ENCODE measurements at places on chromosomes 2 and 18. TPM values are rescaled to one million over a fixed set of nuclear protein-coding genes. Genes with fewer than 3 reads are reported as not detected.
A peak's percentile ranks its signal among the peaks of the same experiment; 100 is the strongest.

DNA sequence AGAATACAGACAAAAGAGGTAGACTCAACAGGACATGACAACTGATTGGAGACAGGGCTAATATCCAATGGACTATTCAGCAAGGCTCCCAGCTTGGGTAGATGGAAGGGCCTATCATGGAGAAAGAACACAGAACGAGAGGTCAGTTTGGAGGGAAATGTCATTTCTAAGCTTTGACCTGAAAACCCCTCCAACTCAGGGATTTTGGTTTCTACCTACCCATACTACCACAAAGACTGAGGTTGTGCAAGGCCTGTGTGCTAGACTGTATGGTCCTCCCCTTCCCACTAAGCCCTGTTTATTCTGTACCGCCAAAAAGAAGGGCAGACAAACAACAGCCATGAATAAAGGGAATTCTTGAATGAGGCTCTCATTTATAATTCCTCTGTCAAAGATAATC lies 288.9 kb downstream of the ZNF385B start:
- H3K27me3 ChIP-seq: no peaks in the 10 kb centered on the region
- no peak overlapping the region for H3K27ac ChIP-seq
- no peaks in the 10 kb centered on the region for H3K4me1 ChIP-seq

The GALNT13 gene
- total RNA-seq: 0.42 TPM

- H3K4me3 ChIP-seq: no peak overlapping the region
- H3K27ac ChIP-seq: no peak overlapping the region
- no peaks in the 10 kb centered on the region for H3K4me1 ChIP-seq
- no peak for DNase-seq
- no peaks in the 10 kb centered on the region for H3K36me3 ChIP-seq
- no peaks in the 10 kb centered on the region for H3K27me3 ChIP-seq
These were observed 42.1 kb upstream of the TTC39C start for GRCh38 chr18:23972453-23972852.

The UGT1A9 gene
- not detected for total RNA-seq

- no peaks in the 10 kb centered on the region for H3K27me3 ChIP-seq
- DNase-seq: no peak
- H3K36me3 ChIP-seq: peaks cover 57% of the 10 kb centered on the region
- peaks cover 23% of the 10 kb centered on the region for H3K4me1 ChIP-seq
- no peak overlapping the region for H3K27ac ChIP-seq
These were observed 132.2 kb downstream of the SMAD7 start for GRCh38 chr18:48818329-48819254.

The SCYGR4 gene
- total RNA-seq: not detected

GRCh38 chr2:165369131-165369897 lies 100.2 kb upstream of the CSRNP3 start:
- H3K4me1 ChIP-seq: no peaks in the 10 kb centered on the region
- no peaks in the 10 kb centered on the region for H3K36me3 ChIP-seq
- no peaks in the 10 kb centered on the region for H3K27me3 ChIP-seq
- no peak overlapping the region for H3K27ac ChIP-seq
- no peak for DNase-seq
- no peak overlapping the region for H3K4me3 ChIP-seq

- H3K36me3 ChIP-seq: no peaks in the 10 kb centered on the region
- no peak overlapping the region for H3K27ac ChIP-seq
- DNase-seq: no peak
- H3K27me3 ChIP-seq: no peaks in the 10 kb centered on the region
These were observed 309.9 kb upstream of the PKDCC start for GRCh38 chr2:41737888-41738287.

DNA sequence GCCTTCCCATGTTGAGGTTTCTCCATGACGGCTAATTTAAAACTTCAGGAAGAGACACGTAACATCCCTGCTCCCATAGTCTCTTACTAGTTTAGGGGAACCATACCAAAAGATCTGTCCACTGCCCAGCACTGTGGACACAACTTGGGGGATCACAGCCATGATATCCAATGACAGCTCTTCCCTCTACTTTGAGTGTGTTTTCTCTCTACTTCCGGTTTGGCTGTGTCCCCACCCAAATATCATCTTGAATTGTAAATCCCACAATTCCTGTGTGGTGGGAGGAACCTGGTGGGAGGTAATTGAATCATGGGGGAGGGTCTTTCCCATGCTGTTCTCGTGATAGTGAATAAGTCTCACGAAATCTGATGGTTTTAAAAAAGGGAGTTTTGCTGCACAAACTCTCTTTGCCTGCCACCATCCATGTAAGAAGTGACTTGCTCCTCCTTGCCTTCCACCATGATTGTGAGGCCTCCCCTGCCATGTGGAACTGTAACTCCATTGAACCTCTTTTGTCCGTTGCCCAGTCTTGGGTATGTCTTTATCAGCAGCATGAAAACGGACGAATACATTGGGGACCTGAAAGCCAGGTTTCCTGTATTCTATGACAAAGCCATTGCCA lies 1.6 kb upstream of the MGAT4A start:
- H3K4me3 ChIP-seq: peak overlapping the region; percentile 97
- H3K27me3 ChIP-seq: no peaks in the 10 kb centered on the region

The SLC23A3 gene
- 0.33 TPM for total RNA-seq

The SPP2 gene
- not detected for total RNA-seq

GRCh38 chr2:187316040-187316439 lies 132.0 kb downstream of the CALCRL start:
- no peaks in the 10 kb centered on the region for H3K36me3 ChIP-seq
- no peaks in the 10 kb centered on the region for H3K4me1 ChIP-seq
- H3K27me3 ChIP-seq: no peaks in the 10 kb centered on the region
- no peak overlapping the region for H3K27ac ChIP-seq
- no peak for DNase-seq

DNA sequence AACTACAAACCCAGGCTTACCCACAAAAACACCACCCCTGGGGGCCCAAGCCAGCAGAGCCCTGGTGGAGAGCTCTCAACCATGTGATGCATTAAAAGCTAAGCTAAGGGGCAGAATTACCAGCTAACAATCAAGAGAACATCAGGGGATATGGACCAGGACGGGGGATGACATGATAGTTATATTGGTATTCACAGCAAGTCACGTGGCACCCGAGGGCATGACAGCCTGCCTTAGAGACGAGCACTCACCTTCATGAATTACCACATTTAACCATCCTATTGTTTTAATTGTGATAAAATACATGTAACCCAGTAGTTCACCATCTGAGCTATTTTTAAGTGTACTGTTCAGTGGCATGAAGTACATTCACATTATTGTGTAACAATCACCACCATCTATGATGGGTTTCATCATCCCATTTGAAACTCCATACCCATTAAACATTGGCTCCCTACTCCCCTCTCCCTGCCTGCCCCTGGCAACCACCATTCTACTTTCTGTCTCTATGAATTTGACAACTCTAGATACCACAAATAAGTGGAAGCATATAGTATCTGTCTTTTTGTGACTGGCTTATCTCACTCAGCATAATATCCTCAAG lies 245.6 kb downstream of the ANAPC1 start:
- no peak overlapping the region for H3K4me3 ChIP-seq
- H3K27me3 ChIP-seq: no peaks in the 10 kb centered on the region
- H3K27ac ChIP-seq: no peak overlapping the region
- no peak for DNase-seq

- DNase-seq: no peak
- H3K27me3 ChIP-seq: no peaks in the 10 kb centered on the region
- H3K36me3 ChIP-seq: no peaks in the 10 kb centered on the region
- H3K4me1 ChIP-seq: peaks cover 10% of the 10 kb centered on the region
- no peak overlapping the region for H3K4me3 ChIP-seq
- no peak overlapping the region for H3K27ac ChIP-seq
These were observed 66.0 kb upstream of the ACKR3 start for GRCh38 chr2:236503583-236503982.

- peaks cover 60% of the 10 kb centered on the region for H3K4me1 ChIP-seq
- no peak overlapping the region for H3K4me3 ChIP-seq
- H3K27me3 ChIP-seq: no peaks in the 10 kb centered on the region
- DNase-seq: no peak
- no peaks in the 10 kb centered on the region for H3K36me3 ChIP-seq
These were observed 53.8 kb downstream of the TGOLN2 start for GRCh38 chr2:85273738-85274731.

GRCh38 chr2:239035361-239035814 lies 187.5 kb downstream of the TWIST2 start:
- H3K27me3 ChIP-seq: no peaks in the 10 kb centered on the region
- peaks cover 13% of the 10 kb centered on the region for H3K4me1 ChIP-seq
- no peak for DNase-seq
- no peak overlapping the region for H3K27ac ChIP-seq

All from esophagus muscularis mucosa (tissue), 4 donors.